ENCODE measurements at places on chromosomes 4 and X.

GRCh38 chr4:73252001-73252400 lies 6.6 kb downstream of the ANKRD17 start:
- DNase-seq = no peak

GRCh38 chr4:123545667-123546572 lies 149.3 kb downstream of the SPRY1 start:
- DNase-seq = no peak

- no peak for DNase-seq
Measured at GRCh38 chr4:99564921-99565320, 1.1 kb upstream of the TRMT10A start.

- DNase-seq = no peak
Measured at GRCh38 chr4:10192331-10192730, 75.7 kb upstream of the WDR1 start.

GRCh38 chr4:125390126-125390525 lies 75.4 kb downstream of the FAT4 start:
- peak; percentile 64 for DNase-seq

DNA sequence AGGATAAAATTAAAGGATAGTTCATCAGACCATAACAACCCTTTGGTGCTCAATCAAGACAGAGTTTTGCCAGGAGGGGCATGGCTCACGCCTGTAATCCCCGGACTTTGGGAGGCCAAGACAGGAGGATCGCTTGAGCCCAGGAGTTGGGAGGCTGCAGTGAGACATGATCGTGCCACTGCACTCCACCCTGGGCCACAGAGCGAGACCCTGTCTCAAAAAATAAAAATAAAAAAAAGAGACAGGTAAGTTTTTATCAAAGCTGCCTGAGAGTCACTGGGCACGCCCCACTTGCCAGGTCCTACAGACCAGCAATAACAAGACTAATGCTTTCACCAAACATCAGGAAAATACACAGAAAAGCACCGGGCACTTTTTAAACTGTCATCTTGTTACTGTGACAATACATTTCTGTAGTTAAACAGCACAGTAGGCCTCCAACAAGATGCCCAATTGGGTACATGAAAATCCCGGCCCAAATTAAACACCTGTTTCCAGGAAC lies 765 bp downstream of the CFAP97 start:
- DNase-seq = no peak

DNA sequence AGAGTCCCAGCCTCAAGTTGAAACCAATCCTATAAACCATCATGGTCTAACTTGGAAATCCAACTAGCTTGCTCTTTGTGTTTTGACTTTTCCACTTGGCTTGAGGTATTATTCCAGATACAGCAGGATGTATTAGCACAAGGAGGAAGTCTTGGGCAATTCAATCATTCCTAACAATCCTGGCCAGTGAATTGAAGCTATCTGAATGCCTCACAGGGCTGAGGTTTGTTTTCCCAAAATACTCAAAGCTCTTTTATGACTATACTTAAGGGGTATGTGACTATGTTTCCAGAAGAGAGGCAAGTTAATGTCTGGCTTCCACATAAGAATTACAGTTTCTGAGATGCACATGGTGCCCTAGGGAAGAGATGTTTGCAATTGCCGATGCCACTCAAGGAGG lies 66.8 kb upstream of the SH3RF1 start:
- DNase-seq = peak; percentile 87

DNA sequence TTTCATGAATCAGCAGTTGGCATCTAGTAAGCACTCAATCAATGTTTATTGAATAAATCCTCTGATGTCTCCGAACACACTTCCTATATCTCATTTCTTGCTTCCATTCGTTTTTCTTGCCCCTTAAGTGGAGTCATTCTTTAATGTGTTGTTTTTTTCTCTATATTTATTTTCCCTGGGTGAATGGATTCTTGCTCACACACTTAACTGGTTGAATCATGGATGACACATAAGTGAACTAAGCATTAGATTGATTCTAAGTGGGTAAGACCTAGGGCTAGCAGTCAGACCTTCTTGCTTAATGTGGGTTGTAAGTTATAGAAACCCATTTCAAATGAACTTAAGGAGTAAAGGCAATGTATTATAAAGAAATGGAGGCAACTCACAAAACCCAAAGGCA lies 111.1 kb downstream of the RTL3 start:
- DNase-seq = no peak

- no peak for DNase-seq
Measured at GRCh38 chrX:123476611-123477219, 256.1 kb downstream of the THOC2 start.

DNA sequence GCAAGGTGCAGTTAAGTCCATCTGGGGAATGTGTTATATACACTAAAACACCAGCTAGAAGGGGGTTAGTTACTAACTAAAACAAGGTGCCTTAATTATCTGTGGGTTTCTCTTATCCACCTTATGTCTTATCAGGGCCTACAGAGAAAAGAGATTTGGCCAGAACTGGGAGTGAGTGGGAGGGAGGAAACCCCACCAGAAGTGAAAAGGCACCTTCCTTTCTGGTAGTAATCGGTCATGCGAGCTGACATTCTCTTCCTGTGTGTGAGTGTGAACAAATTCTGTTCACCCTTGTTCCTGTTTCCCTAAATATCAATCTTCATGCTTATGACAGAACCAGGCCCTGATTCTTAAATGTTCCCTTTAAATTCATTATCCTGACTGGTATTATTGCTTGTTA lies 43.5 kb downstream of the SRPX2 start:
- no peak for DNase-seq

DNA sequence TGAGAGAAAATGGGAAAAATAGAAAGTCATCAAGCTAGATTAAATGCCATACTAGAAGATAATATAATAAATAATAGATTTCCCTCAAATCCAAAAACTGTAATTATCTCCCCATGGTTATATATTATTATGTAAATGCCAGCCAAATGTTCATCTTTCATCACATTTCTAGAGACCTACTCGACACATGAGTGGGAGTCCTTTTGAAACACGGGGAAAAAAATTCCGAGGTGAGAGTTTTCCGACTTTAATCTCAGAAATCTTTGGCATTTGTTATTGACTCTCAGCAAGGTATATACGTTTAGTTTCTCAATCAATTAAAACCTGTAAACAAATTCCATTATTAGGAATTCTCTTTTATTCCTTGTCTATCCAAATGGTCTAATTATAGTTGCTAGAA lies 465.4 kb upstream of the SMIM31 start:
- DNase-seq = no peak

DNA sequence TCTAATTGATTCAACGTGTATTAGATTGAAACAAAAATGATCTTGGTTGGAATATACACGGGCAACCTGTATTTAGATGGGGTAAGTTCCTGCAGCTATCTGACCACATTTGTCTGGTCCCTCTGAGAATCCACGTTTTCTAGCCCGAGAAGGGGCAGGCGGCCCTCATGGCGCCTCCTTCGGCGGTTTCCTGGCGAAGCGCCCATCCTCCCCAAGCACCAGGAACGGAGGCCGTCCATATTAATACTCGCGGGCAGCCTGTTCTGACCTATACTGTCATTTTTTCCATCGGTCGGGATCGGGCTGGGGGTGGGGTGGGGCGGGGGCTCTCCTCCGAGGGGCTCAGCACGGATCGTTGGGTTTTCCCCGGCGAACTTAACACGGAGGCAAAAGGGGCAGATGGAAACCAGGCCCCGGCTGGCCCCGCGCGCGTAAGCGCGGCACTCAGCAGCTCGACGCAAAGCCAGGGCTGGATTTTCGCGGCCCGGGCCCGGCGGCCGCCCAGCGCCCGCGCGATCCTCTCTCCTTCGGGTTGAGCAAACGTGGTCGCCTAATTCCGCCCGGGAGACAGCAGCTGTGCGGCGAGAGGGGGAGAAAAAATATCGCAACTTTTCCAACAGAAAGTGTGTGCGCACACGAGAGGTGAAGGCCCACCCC lies 77.2 kb upstream of the BCOR start:
- no peak for DNase-seq
